Osteoblast (primary cell): ENCODE measurements at places on chromosomes 1 and 21.
A peak's percentile ranks its signal among the peaks of the same experiment; 100 is the strongest.

DNA sequence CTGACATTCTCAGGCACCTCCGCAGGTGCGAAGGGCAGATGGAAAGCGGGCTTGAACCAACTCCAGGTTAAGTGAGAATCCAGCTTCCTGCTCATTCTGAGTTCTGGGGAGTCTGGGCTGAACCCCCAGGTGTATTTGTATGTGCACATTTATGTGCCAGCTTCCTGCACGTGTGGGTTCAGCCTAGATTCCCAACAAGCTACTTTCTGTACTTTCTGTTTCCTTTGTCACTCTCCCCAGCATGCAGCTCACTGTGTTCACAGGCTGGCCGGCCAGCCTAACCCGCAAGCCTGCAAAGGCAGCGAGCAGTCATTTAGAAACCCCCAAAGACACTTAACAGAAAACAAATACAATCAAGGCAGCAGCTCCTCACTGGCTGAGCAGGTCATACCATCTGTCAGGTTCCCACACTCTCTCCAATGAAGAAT is 1.3 kb upstream of the IL19 start:
- H3K36me3 ChIP-seq: no peaks in the 10 kb centered on the region
- H3K27me3 ChIP-seq: no peaks in the 10 kb centered on the region
- no peak for DNase-seq
- peaks cover 11% of the 10 kb centered on the region for H3K4me1 ChIP-seq

GRCh38 chr1:37015713-37016112 is 18.6 kb downstream of the GRIK3 start:
- no peak for DNase-seq
- no peak overlapping the region for H3K4me3 ChIP-seq
- H3K27ac ChIP-seq: no peak overlapping the region
- H3K4me1 ChIP-seq: no peaks in the 10 kb centered on the region
- no peaks in the 10 kb centered on the region for H3K36me3 ChIP-seq

GRCh38 chr21:17789656-17790055 is 29.5 kb downstream of the C21orf91 start:
- H3K4me1 ChIP-seq: no peaks in the 10 kb centered on the region
- no peaks in the 10 kb centered on the region for H3K27me3 ChIP-seq
- H3K27ac ChIP-seq: no peak overlapping the region
- H3K4me3 ChIP-seq: no peak overlapping the region
- H3K36me3 ChIP-seq: peaks cover 6% of the 10 kb centered on the region

GRCh38 chr1:248818505-248819374 is 7.0 kb downstream of the SH3BP5L start:
- DNase-seq: peak; percentile 67
- H3K27me3 ChIP-seq: no peaks in the 10 kb centered on the region
- peaks cover 33% of the 10 kb centered on the region for H3K4me1 ChIP-seq
- H3K4me3 ChIP-seq: no peak overlapping the region
- peaks cover 54% of the 10 kb centered on the region for H3K36me3 ChIP-seq

DNA sequence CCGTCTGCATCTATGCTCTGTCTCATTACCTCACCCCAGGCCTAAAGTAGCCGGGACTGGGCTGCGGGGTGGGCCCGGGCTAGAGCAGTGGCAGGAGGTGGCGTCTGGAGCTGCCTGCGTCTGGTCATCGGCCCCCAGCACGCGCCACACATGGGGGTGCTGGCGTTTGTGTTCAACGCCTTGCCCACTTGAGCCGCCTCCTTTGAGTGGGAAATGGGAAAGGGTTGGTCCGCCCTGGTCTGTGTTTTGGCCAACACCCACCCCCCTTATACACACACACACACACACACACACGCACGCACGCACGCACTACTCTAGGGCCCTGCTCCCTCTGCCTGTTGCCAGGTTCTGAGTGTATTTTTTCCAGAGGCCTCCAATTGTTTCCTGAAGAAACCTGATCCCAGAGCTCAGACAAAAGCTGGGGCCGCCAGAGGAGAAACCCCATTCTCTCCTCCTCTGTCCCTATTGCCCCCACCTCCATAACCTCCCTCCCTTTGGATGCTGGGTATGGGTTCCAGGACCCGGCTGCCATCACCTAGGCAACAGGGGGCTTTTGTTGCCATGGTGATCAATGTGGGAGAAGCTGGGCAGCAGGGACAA is 10.1 kb downstream of the VANGL2 start:
- no peaks in the 10 kb centered on the region for H3K36me3 ChIP-seq
- H3K4me1 ChIP-seq: no peaks in the 10 kb centered on the region
- H3K27ac ChIP-seq: no peak overlapping the region
- peaks cover 9% of the 10 kb centered on the region for H3K27me3 ChIP-seq
- no peak overlapping the region for H3K4me3 ChIP-seq
- peak; percentile 87 for DNase-seq

DNA sequence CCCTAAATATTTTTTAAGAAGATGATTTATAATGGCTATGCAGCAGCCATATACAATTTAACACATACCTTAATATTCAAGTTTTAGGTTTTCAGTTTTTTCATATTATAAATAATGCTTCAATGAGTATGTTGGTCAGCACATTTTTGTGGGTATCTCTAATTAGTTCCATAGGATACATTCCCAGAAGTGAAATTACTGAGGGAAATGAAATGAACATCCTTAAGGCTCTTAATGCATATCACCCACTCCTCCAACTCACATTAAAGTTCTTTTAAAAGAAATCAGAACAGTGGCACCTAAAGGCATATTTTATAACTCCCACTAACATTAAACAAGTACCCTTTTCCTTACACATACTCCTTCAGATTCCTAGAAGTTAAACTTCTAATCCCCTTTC is 56.1 kb downstream of the EYA3 start:
- no peak overlapping the region for H3K4me3 ChIP-seq
- peaks cover 17% of the 10 kb centered on the region for H3K4me1 ChIP-seq
- no peak for DNase-seq

GRCh38 chr1:42926879-42927242 is 31.8 kb downstream of the SLC2A1 start:
- peaks cover 13% of the 10 kb centered on the region for H3K4me1 ChIP-seq
- H3K4me3 ChIP-seq: no peak overlapping the region
- peaks cover 50% of the 10 kb centered on the region for H3K36me3 ChIP-seq
- H3K27me3 ChIP-seq: no peaks in the 10 kb centered on the region
- H3K27ac ChIP-seq: no peak overlapping the region

- peaks cover 3% of the 10 kb centered on the region for H3K4me1 ChIP-seq
- no peak for DNase-seq
- H3K4me3 ChIP-seq: no peak overlapping the region
- H3K27me3 ChIP-seq: no peaks in the 10 kb centered on the region
- no peak overlapping the region for H3K27ac ChIP-seq
- H3K36me3 ChIP-seq: no peaks in the 10 kb centered on the region
These were observed 76.9 kb upstream of the CCDC190 start for GRCh38 chr1:162937716-162938395.

DNA sequence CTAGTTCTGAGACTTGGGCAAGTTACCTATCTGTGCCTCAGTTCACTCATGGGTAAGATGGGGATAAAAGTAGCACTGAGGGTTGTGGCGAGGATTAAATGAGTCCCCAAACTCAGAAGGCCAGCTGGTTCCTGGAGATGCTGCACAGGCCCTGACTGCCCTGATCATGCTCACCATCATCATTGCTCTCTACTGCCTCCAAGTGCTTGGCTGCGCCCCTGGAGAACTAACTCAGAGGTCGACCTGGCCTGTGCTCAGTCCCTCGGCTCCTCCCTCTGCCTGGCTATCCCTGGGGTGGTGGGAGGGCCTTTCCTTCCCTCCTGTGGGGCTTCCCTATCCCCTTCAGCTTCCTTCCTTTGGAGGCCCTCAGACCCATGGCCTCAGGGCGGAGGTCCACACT is 5.6 kb downstream of the SLC5A9 start:
- no peak for DNase-seq
- no peaks in the 10 kb centered on the region for H3K27me3 ChIP-seq
- H3K27ac ChIP-seq: no peak overlapping the region
- H3K36me3 ChIP-seq: no peaks in the 10 kb centered on the region
- no peak overlapping the region for H3K4me3 ChIP-seq
- H3K4me1 ChIP-seq: no peaks in the 10 kb centered on the region

- H3K4me3 ChIP-seq: no peak overlapping the region
- H3K36me3 ChIP-seq: no peaks in the 10 kb centered on the region
- no peak overlapping the region for H3K27ac ChIP-seq
- no peaks in the 10 kb centered on the region for H3K4me1 ChIP-seq
- DNase-seq: no peak
These were observed 32.0 kb downstream of the PGBD5 start for GRCh38 chr1:230394134-230394533.

DNA sequence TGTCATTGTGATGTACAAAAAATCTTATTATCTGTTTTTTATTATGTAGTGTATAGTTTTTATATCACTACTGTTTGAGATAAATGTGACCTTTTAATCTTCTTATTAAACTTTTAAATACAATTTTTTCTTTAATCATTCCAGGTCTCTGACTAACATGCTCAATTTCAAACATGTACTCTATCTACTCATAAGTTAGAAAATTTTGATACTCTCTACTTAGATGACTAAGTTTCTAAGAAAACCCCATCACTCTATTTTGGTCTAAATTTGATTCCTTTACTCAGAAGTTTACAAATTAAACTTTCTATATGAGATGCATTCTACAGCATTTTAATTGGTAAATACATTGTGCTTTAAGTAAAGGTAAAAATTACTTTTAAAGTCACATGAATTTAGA is 544.0 kb downstream of the PTBP2 start:
- no peaks in the 10 kb centered on the region for H3K36me3 ChIP-seq
- H3K4me3 ChIP-seq: no peak overlapping the region
- DNase-seq: no peak
- H3K27ac ChIP-seq: no peak overlapping the region
- H3K4me1 ChIP-seq: no peaks in the 10 kb centered on the region
- H3K27me3 ChIP-seq: no peaks in the 10 kb centered on the region

DNA sequence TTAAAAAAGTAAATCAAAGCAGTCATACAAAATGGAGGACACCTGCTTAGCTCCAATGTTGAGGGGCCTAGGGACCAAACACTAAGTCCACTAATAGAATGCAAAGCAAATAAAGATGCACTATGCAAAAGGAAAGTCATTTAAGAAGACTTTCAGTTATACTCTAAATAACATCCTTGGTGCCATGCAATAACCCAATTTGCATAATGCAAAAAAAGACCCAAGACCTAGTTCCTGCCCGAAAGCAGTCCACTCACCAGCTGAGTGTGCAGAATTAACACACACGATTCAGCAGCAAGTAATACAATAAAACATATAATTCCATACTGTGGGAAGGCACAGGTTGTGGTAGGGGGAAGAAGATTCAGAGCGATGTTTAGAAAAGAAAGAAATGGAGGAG is 101.8 kb downstream of the TGFBR3 start:
- H3K4me1 ChIP-seq: peaks cover 37% of the 10 kb centered on the region
- H3K36me3 ChIP-seq: no peaks in the 10 kb centered on the region
- peak overlapping the region; percentile 43 for H3K27ac ChIP-seq
- H3K4me3 ChIP-seq: no peak overlapping the region
- no peak for DNase-seq

GRCh38 chr1:220884981-220885918 is 6.0 kb downstream of the HLX start:
- peaks cover 38% of the 10 kb centered on the region for H3K36me3 ChIP-seq
- peaks cover 13% of the 10 kb centered on the region for H3K4me1 ChIP-seq
- H3K27me3 ChIP-seq: no peaks in the 10 kb centered on the region
- no peak overlapping the region for H3K4me3 ChIP-seq
- peak; percentile 73 for DNase-seq
